ENCODE measurements at places on chromosomes 1 and 21.

DNA sequence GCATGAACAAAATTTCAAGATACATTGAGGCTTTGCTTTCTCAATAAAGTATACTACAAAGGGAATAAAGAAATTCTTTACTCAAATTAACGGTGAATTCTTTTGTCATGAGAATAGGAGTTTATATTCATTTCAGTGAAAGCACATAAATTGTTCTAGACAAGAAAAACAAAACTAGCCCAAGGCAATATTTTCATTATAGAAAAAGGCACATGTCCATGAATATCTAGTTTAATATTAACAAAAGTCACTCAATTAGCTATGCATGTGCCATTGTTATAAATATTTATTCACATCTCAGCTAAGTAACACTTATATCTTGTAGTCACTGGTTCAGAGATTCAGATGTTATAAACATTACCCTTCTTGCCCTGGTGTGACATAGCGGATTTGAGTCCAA, 369.3 kb downstream of the GPATCH2 start:
- no peak for DNase-seq

- DNase-seq, result no peak
Measured at GRCh38 chr1:97903626-97904025, 17.2 kb downstream of the DPYD start.

- DNase-seq, result no peak
Measured at GRCh38 chr1:236311040-236311439, 29.3 kb upstream of the ERO1B start.

GRCh38 chr21:32103361-32103760, 175.5 kb downstream of the MIS18A start:
- DNase-seq, result no peak

- no peak for DNase-seq
Measured at GRCh38 chr1:100396651-100397050, 44.3 kb downstream of the CDC14A start.

Measured in activated gamma-delta T cell treated with anti-CD3 and anti-CD28 coated beads, Interleukin-2, amount 50 U/mL, for 16 hours (primary cell).